ENCODE measurements at places on chromosomes 4 and X.

DNA sequence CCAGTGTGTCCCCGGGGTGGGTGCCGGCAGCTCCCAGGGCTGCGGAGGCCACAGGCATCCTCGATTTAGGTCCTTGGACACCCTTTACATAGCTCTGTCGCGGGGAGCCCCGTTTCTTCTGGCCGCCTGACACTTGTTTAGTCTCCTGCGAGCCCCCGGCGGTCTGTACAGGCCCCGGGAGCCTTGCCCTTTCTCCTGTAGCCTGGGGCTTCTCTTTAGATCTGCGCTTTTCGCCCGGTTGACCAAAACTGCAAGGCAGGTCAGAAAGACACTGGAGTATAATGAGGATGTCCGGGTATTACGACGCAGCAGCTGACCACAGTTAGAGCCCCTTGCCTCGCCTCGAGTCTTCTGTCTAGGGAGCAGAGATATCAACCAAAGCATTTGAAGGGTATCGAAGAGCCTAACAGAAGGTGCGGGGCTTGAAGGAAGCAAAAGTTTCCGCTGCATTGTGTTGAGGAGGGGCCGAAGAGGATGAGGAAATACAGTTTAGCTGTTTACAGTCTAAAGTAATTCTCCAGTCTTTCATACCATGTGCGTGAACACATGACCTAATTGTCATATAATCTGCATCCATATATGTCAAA is 479 bp downstream of the BRCC3 start:
- peak; percentile 24 for DNase-seq

DNA sequence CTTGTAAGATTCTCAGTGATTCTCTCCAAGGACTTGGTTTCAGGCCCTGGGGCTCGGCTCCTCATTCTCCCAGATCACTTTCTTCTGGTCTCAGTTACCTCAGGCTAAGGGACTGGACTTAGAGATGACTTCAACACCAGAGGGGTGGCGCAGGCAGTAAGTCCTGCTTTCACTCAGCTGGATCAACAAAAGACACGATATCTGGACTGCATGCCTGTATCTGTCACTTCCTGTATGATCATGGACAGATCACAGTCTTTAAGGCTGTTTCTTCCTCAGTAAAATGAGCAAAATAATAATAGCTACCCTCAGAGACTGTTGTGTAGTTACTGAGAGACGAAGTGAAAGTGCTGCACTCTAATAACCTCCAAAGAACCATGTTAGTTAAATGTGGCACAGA is 19.5 kb upstream of the CXCR3 start:
- DNase-seq, result no peak

- DNase-seq, result no peak
These were observed 111.1 kb downstream of the HMX1 start for GRCh38 chr4:8760561-8760960.

- DNase-seq, result peak; percentile 19
These were observed 59.2 kb upstream of the ZC4H2 start for GRCh38 chrX:65035446-65035770.

DNA sequence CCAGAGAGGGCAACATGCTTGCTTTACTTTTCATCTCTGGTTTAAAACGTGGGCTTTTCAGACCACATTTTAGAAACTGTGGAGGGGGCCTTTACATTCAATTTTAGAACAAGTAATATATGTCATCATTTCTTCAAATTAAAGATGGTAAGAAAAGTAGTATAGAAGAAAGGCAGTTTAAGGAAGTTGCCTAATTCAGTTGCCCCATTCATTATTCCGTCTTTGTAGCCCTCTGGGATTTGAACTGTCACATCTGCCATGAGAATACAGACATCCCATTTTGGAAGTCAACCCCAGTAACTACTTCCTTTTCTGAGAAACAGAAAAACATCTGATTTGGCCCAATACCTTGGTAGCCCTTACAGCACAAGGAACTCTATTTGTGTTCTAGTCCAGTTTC is 61.2 kb downstream of the PASD1 start:
- no peak for DNase-seq

DNA sequence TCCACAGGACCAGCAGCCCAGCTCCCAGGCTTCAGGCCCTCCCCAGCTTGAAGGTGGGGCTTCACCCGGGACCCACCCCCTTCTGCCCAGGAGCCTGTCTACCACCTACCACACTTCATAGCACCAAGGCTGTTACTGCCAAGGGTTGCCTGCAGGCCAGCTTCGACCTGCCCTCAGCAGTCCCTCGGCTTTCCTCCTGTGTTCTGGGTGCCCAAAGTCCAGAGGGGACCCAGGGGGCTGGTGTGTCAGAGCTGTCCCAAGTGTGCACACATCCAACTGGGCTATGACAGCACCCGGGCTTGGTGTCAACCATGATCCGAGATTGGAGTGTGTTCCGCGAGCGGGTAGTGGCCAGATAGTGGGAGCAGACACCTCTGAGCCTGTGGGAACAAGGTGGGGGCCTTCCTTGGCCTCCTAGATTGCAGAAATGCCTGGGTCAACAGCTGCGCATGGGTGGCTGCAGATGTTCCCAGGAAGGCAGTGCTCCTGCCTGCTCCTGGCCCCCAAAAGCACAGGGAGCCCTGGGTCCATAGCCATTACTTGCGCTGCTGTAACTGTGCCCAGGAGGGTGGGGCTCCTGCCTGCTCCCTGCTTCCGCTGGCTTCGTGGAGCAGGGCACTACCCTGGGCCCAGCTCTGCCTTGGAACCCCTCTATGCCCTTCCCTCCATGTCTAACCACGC is 16.8 kb downstream of the SULT1B1 start:
- no peak for DNase-seq

- DNase-seq, result no peak
These were observed 150.8 kb downstream of the AFAP1 start for GRCh38 chr4:7788694-7789425.

DNA sequence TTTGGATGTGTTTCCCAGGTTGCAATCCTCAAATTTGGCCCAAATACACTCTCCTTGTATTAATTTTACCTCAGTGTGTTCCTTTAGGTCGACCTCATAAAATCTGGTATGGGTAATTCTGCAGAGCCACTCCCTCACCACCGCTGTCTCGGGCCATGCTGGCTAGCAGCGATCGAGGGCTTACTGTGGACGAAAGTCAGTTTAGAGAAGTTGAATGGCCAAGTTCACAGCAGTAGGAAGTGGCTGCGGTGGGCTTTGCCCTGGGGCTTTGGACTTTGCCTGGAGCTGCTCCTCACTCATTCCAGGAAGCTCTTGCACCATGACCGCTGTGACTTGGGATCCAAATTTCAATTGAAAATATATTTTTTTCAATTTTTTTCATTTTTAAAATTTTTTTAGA is 19.6 kb downstream of the TMEM187 start:
- DNase-seq, result peak; percentile 28

- no peak for DNase-seq
These were observed 20.3 kb downstream of the MEPE start for GRCh38 chr4:87853108-87853507.

- DNase-seq, result no peak
These were observed 175.0 kb downstream of the TENM3 start for GRCh38 chr4:182418054-182418734.

GRCh38 chr4:76867880-76868655 is 29.9 kb downstream of the SOWAHB start:
- no peak for DNase-seq

DNA sequence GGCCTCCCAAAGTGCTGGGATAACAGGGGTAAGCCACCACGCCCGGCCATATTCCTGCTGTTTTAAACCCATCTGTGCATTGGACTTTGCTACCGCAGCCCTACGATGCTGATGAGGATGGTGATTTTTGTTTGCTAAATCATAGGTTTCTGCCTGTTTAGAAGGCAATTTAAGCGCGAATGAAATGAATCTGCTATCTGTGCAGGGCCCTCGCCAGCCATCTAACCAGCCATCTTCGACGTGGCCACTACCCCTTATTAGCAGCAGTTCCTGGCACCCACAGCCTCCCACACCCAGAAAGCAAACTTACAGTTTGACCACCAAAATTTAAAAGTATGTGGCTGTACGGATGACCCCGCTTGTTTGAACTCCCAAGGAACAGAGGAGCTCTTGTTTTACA is 178.5 kb downstream of the SHOX start:
- DNase-seq, result no peak

DNA sequence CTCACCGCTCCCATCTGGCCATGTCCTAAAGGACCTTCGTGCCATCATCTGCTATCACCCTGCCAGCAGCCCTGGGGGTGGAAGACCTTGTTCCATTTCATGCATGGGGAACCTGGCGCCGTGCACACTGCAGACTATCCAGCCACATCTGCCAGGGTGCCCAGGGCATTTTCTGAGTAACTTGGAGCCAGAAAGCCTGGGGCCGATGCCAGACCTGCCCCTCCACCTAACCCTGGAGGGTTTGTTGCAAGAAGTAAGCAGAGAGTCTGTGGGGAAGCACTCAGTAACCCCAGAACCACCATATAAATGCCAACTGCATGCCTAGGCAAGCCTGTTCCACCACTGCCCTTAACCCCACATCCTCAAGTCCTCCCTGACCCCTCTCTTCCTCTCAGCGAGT is 7.3 kb downstream of the HAUS7 start:
- no peak for DNase-seq

DNA sequence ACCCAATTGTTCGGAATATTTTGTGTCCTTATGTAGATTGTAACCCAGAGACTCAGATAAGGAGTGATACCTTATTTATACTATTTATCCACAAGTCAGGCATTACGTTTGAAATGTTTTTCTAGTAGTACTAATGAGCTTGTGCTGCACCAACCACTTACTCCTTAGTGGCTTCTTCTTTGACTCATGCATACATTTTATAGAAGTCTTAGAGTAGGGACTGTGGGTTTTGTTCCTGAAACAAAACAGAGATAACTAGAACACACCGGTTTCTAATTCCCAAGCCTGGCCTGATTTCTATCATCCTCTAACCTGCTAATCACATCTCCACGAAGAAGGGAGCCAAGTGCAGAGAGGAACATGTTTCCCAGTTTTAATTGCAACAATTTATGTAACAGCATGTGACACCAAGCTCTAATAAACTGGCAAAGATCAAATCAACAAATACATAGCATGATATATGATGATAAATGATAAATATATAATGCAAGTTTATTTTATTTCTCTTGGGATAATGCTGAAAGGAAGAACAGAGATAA is 32.3 kb downstream of the MGARP start:
- no peak for DNase-seq

- peak; percentile 5 for DNase-seq
These were observed 2747.1 kb downstream of the PCDH7 start for GRCh38 chr4:33467291-33467690.

GRCh38 chrX:43861750-43862149 is 20.5 kb downstream of the MAOB start:
- no peak for DNase-seq

- no peak for DNase-seq
These were observed 1.0 kb downstream of the IDUA start for GRCh38 chr4:987624-988513.

DNA sequence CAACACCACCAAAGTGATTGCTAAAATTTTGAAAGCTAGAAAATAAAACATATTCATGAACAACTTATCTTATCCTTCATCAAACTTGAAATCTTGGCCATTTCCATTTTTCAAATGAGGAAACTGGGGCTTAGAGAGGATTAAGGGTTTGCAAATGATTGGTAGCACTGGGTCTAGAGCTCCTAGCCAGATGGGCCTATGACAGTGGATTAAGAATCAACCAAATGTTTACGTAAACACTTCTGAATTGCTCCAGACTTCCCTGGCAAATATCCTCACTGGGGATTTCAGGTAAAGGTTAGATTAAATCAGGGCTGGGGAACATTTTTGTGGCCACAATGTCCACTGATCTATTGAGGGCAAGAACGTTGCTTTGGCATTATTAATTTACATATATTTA is 241.2 kb downstream of the ANK2 start:
- DNase-seq, result no peak
